ENCODE measurements at places on chromosomes 16 and 17.

DNA sequence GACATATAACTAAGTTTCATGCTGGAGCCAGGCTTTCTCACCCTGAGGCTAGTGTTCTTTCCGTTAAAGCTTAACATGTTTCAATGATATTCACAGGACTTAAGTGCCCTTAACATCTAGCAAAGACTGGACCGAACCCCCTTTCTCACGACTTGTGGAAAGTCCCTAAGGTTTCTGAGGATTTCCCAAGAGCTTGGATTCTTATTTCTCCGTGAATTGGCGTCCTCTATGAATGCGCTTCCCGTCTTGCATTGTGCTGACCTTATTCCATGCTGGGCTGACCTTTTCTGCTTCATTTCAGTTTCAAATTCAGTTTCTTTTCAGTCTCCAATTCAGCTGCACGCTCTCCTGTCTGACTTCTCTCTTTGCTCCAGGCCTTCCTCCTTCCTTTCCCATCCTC lies 206.4 kb downstream of the HS3ST3A1 start:
- no peak for DNase-seq

DNA sequence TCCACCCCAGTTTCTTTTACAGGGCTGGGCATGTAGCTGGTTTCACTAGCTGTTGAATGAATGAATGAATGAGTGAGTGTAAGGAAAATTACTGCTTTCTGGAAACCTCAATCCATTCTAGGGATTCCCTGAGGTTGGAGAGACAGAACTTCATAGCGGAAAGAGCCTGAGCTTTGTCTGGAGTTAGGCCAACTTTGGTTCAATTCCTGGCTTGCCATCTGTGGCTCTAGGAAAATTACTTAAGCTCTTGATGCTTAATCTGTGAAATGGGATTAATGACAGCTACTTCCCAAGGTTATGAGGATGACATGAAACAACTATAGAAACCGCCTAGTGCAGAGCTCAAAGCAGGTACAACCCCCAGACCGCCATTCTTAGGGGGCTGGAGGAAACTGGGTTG lies 76.3 kb upstream of the AXIN2 start:
- DNase-seq = no peak

DNA sequence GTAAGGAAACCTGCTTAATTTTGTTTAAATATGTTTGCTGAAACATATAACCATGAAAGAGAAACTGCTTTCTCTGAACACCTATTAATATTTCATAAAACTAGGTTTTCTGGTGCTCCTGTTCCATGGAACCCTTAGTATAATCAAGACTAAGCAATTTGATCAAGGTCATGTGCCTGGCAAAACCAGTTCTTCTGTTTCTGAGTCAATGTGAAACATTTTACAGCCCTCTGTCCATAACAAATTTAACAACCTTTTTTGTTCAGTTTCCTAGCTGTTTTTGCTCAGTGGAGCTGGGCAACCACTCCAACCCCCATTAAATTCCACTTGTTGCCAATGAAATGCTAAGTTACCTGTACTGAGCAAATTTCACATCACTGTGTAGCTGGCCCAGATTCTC lies 344.0 kb downstream of the CA10 start:
- DNase-seq = no peak

GRCh38 chr17:74027444-74027843 lies 176.0 kb upstream of the RPL38 start:
- no peak for DNase-seq

DNA sequence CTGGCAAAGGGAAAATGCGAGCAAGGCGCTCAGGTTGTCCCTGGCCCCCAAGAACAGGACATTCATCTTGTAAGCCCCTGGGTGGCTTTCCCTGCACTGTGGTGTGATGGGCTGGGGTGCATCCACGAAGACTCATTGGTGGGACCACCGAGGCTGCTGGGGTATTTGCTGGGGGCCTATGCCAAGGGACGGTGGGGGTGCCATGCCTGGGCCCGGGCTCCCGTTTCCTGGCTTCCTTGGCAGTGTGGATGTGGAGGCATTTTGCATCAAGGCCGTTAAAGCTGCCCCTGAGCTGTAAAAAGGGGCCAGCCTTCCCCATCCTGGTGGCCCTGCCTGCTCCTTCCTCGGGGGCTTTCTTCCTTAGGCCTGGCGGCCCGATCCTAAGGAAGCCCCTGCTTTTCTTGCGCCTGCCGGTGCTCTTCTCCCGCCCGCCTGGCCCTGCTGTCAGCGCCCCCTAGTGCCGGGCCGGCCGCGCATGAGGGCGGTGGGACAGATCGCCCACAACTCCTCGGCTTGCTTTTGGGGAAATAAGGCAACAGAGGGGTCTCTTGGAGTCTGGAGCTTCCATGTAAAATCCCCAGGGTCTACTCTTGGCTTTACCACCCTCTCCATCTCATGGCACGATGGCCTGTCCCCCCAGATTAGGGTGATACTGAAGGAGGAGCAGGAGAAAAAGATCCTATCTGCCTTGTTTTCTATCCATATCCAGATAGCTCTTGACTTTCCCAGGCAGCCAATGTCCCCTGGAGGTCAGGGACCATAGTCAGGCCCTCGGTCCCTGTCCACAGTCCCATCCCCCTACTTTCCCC lies 9.8 kb upstream of the TBX2 start:
- DNase-seq = no peak

DNA sequence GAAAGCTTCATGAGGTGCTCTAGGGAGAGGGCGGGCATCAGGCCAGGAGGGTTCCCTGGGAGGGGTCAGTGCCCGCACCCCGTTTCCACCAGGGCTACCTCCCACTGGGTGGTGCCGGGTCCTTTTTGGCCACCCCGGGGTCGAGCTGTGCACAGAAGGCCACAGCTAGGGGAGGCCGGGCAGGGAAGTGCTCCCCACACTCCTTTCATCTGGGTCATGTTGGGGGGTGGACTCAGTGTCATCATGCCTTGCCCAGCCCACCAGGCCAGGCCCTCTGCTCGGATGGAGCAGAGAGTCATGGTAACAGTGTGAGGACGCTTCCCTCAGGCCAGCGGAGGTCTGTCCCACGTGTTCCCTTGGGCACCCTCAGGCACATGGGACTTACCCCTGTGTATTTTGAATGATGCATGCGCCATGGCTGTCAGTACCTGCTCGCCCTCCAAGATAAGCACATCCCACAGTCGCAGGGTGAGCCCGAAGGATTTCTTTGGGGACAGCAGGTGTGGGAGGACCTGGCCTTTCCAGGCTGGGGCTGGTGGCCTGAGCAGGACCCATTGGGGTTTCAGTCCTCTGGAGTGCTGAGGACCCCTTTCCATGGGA lies 46.4 kb downstream of the TNFRSF13B start:
- DNase-seq = no peak

All from DMS79 treated with DMSO at 0.1 percent for 48 hours (cell line).